IMR-90 (cell line): ENCODE measurements at places on chromosomes 3 and 15.
A peak's percentile ranks its signal among the peaks of the same experiment; 100 is the strongest.

DNA sequence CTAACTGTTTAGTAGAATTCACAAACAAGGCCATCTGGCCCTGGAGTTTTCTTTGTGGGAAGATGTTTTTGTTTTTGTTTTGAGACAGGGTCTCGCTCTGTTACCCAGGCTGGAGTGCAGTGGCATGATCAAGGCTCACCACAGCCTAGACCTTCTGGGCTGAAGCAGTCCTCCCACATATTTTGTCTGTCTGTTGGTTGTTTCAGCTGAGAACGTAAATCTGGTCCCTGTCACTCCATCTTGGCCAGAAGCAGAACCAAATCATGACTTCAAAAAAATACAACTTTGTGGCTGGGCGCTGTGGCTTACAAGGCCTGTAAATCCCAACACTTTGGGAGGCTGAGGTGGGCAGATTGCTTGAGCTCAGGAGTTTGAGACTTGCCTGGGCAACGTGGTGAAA is 27.1 kb downstream of the MRAS start:
- H3K27me3 ChIP-seq: no peaks in the 10 kb centered on the region
- peaks cover 4% of the 10 kb centered on the region for H3K36me3 ChIP-seq
- no peak for DNase-seq
- no peaks in the 10 kb centered on the region for H3K4me1 ChIP-seq

- peak overlapping the region; percentile 37; the same call in 1 of the 2 replicates for H3K27ac ChIP-seq
- H3K36me3 ChIP-seq: peaks cover 6% of the 10 kb centered on the region; the same call in 1 of the 2 replicates
- DNase-seq: no peak
- no peaks in the 10 kb centered on the region for H3K27me3 ChIP-seq
- H3K4me1 ChIP-seq: peaks cover 12% of the 10 kb centered on the region
These were observed 59.5 kb upstream of the TSEN2 start for GRCh38 chr3:12424635-12425319.

GRCh38 chr3:119342176-119342575 is 48.0 kb downstream of the ARHGAP31 start:
- H3K27ac ChIP-seq: no peak overlapping the region
- H3K36me3 ChIP-seq: 0 out of 2 replicates have a peak, but pooled peaks cover 2% of the 10 kb centered on the region
- DNase-seq: no peak
- H3K4me3 ChIP-seq: no peak overlapping the region
- H3K27me3 ChIP-seq: no peaks in the 10 kb centered on the region
- H3K4me1 ChIP-seq: peaks cover 13% of the 10 kb centered on the region

DNA sequence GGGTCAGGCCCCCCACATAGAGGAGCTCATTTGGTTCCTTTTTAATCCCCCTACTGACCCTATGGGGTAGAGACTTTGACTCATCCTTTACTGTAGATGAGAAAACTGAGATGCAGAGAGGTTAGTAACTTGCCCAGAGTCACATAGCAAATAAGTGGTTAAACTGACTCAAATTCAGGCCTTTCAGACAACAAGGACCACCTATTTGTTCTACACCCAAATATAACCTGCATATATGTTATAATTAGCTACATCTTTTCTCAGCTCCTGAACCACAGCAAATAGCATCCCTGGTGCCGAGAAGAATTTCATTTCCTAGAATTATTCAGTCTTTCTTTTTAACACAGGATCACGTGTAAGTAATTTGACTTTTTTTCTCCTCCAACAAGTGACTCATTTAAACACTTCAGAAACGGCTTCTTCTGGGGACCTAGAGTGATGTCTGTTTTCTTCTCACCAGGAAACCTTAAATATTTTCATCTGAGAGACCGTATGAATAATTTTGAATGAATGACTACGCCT is 57.4 kb downstream of the MGLL start:
- no peak overlapping the region for H3K4me3 ChIP-seq
- H3K36me3 ChIP-seq: peaks cover 4% of the 10 kb centered on the region
- H3K27me3 ChIP-seq: no peaks in the 10 kb centered on the region
- peak; percentile 79 for DNase-seq
- H3K4me1 ChIP-seq: peaks cover 31% of the 10 kb centered on the region

GRCh38 chr3:54866251-54866650 is 61.6 kb downstream of the LRTM1 start:
- no peaks in the 10 kb centered on the region for H3K27me3 ChIP-seq
- no peak for DNase-seq
- H3K4me3 ChIP-seq: no peak overlapping the region
- H3K27ac ChIP-seq: no peak overlapping the region
- peaks cover 3% of the 10 kb centered on the region for H3K4me1 ChIP-seq

- H3K36me3 ChIP-seq: peaks cover 2% of the 10 kb centered on the region; the same call in 1 of the 2 replicates
- peaks cover 14% of the 10 kb centered on the region for H3K4me1 ChIP-seq
- peak overlapping the region; percentile 59; the same call in 1 of the 2 replicates for H3K27ac ChIP-seq
- peak; percentile 69 for DNase-seq
- no peaks in the 10 kb centered on the region for H3K27me3 ChIP-seq
- no peak overlapping the region for H3K4me3 ChIP-seq
These were observed 494.2 kb downstream of the FOXP1 start for GRCh38 chr3:71089271-71089847.

GRCh38 chr3:69292959-69293574 is 92.8 kb downstream of the FRMD4B start:
- H3K27ac ChIP-seq: no peak overlapping the region
- DNase-seq: no peak
- no peaks in the 10 kb centered on the region for H3K36me3 ChIP-seq
- no peak overlapping the region for H3K4me3 ChIP-seq

- peaks cover 5% of the 10 kb centered on the region for H3K27me3 ChIP-seq
- H3K4me3 ChIP-seq: no peak overlapping the region
- H3K27ac ChIP-seq: no peak overlapping the region
- DNase-seq: no peak
These were observed 26.8 kb upstream of the PCOLCE2 start for GRCh38 chr3:142915636-142916035.

- H3K27ac ChIP-seq: no peak overlapping the region
- H3K27me3 ChIP-seq: peaks cover 44% of the 10 kb centered on the region
- H3K36me3 ChIP-seq: no peaks in the 10 kb centered on the region
- no peaks in the 10 kb centered on the region for H3K4me1 ChIP-seq
These were observed 56.3 kb upstream of the EPHB3 start for GRCh38 chr3:184505076-184505878.

DNA sequence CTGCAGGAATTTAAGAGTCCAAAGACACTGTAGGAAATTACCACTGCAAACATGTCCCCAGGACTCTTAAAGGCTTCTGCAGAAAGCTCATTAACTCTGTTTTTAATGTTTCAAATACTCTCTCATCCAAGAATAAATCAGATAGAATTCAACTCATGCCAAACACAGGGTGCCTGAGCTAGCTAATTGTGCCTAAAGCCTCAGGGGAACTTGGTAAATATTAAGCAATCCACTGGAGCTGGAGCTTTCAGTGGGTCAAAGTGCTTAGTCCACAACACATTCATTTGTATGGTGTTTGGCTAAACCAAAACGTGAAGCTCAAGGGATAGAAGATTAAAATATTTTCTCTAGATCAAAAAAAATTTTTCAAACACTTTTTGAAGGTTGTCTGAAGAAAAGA is 131.4 kb downstream of the THRB start:
- H3K27me3 ChIP-seq: no peaks in the 10 kb centered on the region
- no peaks in the 10 kb centered on the region; the same call in 1 of the 2 replicates for H3K4me1 ChIP-seq
- no peaks in the 10 kb centered on the region for H3K36me3 ChIP-seq
- no peak overlapping the region for H3K4me3 ChIP-seq
- no peak overlapping the region for H3K27ac ChIP-seq

GRCh38 chr3:127534564-127534963 is 56.0 kb downstream of the TPRA1 start:
- no peaks in the 10 kb centered on the region for H3K36me3 ChIP-seq
- no peak for DNase-seq
- no peak overlapping the region for H3K27ac ChIP-seq
- H3K4me3 ChIP-seq: no peak overlapping the region
